ENCODE measurements at places on chromosomes 5 and 9.

- DNase-seq, result no peak
These were observed 13.0 kb upstream of the PCDHAC2 start for GRCh38 chr5:140953234-140953633.

DNA sequence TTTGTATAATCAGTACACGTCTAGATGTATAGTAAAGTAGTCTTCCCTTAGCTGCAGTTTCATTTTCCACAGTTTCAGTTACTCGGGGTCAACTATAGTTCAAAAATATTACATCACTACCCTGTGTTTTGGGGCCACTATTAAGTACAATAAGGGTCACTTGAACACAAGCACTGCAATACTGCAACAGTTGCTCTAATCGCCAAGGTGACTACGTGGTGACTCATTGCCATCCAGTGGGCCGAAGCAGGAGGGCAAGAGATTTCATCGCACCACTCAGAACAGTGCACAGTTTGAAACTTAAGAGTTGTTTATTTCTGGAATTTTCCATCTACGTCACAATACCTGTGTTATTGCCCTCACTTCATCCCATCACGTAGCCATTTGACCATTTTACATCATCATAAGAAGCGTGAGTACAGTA lies at the start of gene ARL14EPL:
Gene ARL14EPL (plus strand): TSS at position 379 of the 424 bp plus-strand sequence. CDS start 18,994 bp downstream, outside the sequence.
- DNase-seq, result no peak

- DNase-seq, result no peak
These were observed 3.1 kb downstream of the KLF9 start for GRCh38 chr9:70411121-70411929.

DNA sequence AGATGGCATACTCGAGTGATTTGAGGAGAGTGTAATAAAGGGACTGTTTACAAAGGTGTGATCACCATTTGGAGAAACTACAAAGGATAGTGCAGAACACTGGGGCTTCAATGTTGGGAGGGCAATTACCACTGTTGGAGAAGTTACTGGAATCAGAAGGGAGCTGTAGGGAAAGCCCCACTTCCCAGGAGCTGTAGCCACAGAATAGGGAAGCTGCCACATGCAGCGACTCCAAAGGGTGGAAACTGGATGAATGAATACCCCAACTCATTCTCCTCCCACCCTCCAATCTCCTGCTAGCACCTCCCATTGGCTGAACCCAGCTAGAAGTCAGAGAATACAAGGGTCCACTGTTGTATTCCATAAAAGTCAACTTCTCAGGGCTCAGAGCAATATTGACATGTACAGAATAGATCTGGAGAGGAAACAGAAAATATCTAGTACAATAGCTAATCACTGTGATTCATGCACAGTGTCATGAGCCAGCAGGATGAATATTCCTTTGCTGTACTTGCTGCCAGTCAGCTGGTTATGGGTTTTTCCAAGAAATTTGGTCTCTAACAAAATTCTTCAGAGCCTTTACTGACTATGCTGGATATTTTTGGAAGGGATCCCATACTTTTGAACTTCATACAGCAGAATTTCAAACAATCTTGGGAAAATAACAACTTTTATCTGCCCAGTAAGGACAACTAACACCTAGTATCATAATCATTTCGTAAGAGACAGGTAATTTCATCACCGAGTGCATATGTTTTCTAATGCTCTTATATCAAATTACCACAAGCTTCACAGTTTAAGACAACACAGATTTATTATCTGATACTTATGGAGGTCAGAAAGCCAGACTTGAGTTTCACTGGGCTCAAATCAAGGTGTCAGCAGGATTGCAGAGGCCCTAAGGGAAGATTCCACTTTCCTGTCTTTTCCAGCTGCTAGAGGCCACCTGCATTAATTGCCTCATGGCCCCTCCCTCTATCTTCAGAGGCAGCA lies 39.6 kb downstream of the PDCD1LG2 start:
- DNase-seq, result no peak

GRCh38 chr5:138408023-138408422 lies 30.8 kb upstream of the REEP2 start:
- DNase-seq, result no peak

DNA sequence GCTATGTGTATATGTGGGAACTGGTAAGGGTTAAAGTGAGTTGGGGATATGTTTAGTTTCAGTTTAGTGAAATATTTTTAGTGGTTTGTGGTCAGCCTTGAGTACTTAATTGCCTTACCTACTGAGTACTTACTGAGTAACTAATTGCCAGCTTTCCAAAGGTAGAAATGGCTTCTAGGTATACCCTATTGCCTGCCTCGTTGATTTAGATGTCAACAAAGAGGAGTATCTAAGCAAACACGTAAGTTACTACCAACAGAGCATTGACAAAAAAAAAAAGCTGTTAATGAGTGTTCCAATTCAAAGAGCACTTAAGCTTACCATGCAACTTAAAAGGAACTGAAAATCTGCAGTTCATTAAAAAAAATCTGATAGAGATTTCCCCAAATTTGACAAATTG lies 8.8 kb downstream of the ATP10B start:
- DNase-seq, result no peak

GRCh38 chr5:170743876-170744212 lies 39.7 kb upstream of the GABRP start:
- no peak for DNase-seq

GRCh38 chr5:9105851-9106250 lies 440.0 kb downstream of the SEMA5A start:
- no peak for DNase-seq

Measured in NCI-H446 treated with DMSO at 0.1 percent for 48 hours (cell line).